ENCODE measurements at places on chromosomes 3 and 15.

- no peaks in the 10 kb centered on the region for H3K27me3 ChIP-seq
- no peak for DNase-seq
- H3K4me3 ChIP-seq = no peak overlapping the region
- H3K27ac ChIP-seq = no peak overlapping the region
Measured at GRCh38 chr3:119965692-119966091, 128.6 kb downstream of the GSK3B start.

DNA sequence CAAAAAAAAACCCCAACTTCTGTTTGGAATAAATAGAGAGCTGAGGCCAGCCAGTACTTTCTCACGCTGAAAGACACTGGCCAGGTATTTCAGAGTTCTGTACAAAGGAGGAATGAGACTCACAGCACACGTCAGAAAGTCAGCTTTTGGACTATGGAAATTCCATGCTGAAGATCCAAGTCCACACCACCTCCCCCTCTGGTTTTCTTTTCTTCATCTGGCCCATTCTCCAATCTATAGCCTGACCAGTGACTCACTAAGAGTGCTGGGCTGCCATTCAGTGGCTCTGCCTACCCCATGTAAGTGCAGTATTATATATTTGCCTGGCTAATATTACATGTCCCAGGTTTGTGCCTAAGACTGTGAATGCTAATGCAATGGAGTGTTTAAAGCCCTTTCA is 13.9 kb downstream of the BOC start:
- H3K36me3 ChIP-seq = no peaks in the 10 kb centered on the region
- no peaks in the 10 kb centered on the region for H3K4me1 ChIP-seq
- DNase-seq = no peak
- no peaks in the 10 kb centered on the region for H3K27me3 ChIP-seq
- H3K4me3 ChIP-seq = no peak overlapping the region
- no peak overlapping the region for H3K27ac ChIP-seq

DNA sequence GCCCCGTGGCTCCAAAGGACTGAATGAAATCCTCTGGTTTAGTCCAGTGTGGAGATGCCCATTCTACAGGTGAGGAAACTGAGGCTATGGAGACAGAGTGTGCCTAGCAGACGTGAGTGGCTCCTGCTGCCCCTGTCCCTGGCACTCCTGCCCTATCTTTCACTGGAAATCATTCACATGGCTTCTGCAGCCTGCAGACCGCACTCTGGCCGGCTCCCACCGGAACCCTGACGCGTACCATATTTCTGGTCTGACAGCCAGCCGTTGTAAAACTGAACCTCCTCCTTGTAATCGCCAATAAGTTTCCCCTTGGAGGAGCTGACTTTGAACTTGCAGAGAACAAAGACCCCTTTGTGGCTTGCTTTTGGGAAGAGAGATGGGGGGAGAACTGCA is 136.5 kb downstream of the CHSY1 start:
- H3K27ac ChIP-seq = no peak overlapping the region
- DNase-seq = no peak
- H3K4me1 ChIP-seq = no peaks in the 10 kb centered on the region
- no peaks in the 10 kb centered on the region for H3K27me3 ChIP-seq
- H3K36me3 ChIP-seq = no peaks in the 10 kb centered on the region
- H3K4me3 ChIP-seq = no peak overlapping the region

GRCh38 chr15:49282366-49282765 is 112.3 kb downstream of the GALK2 start:
- H3K4me3 ChIP-seq = no peak overlapping the region
- H3K27me3 ChIP-seq = no peaks in the 10 kb centered on the region
- H3K36me3 ChIP-seq = no peaks in the 10 kb centered on the region
- H3K27ac ChIP-seq = no peak overlapping the region
- H3K4me1 ChIP-seq = no peaks in the 10 kb centered on the region

DNA sequence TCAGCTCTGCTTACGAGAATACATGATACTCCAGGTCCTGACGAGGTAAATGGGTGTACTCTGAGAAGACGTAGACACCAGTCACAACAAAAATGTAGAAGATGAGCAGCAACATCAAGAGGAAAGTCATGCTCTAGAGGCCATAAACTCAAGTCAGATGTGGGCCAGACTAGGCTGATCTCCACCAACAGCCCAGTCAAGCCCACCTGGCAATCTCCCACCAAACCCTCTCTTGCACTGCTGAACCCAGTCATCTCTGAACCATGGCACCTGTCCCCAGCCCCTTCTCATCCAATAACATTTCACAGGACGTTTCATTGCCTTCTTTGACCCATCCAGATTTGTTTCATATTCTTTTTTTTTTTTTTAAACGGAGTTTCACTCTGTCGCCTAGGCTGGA is 10.8 kb upstream of the PDIA3 start:
- no peaks in the 10 kb centered on the region for H3K36me3 ChIP-seq
- no peak overlapping the region for H3K27ac ChIP-seq
- no peaks in the 10 kb centered on the region for H3K27me3 ChIP-seq
- no peak overlapping the region for H3K4me3 ChIP-seq

- no peaks in the 10 kb centered on the region for H3K36me3 ChIP-seq
- H3K27me3 ChIP-seq = no peaks in the 10 kb centered on the region
- H3K27ac ChIP-seq = no peak overlapping the region
- H3K4me1 ChIP-seq = no peaks in the 10 kb centered on the region
- no peak overlapping the region for H3K4me3 ChIP-seq
Measured at GRCh38 chr3:52086976-52087663, 30.7 kb upstream of the DUSP7 start.

DNA sequence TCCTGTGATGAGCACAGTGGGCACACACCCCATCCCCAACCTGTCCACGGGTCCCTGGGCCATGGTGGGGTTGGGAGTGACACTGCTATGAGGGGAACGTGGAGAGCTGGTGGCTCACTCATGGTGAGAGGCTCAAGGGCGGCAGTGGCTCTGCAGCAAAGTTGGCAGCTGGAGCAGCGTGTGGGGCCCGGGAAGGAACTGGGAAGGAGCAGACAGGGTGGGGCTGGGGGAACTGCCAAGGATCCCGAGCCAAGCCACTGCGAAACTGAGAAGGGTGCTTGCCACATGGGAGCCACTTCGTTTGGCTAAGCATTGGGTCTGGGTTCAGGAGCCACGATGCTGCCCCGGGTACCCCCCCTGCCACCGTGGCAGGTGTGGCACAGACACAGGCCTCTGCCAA is 80.1 kb downstream of the SNRK start:
- H3K4me3 ChIP-seq = no peak overlapping the region
- H3K27ac ChIP-seq = no peak overlapping the region
- H3K27me3 ChIP-seq = no peaks in the 10 kb centered on the region
- no peaks in the 10 kb centered on the region for H3K36me3 ChIP-seq
- DNase-seq = no peak
- no peaks in the 10 kb centered on the region for H3K4me1 ChIP-seq

DNA sequence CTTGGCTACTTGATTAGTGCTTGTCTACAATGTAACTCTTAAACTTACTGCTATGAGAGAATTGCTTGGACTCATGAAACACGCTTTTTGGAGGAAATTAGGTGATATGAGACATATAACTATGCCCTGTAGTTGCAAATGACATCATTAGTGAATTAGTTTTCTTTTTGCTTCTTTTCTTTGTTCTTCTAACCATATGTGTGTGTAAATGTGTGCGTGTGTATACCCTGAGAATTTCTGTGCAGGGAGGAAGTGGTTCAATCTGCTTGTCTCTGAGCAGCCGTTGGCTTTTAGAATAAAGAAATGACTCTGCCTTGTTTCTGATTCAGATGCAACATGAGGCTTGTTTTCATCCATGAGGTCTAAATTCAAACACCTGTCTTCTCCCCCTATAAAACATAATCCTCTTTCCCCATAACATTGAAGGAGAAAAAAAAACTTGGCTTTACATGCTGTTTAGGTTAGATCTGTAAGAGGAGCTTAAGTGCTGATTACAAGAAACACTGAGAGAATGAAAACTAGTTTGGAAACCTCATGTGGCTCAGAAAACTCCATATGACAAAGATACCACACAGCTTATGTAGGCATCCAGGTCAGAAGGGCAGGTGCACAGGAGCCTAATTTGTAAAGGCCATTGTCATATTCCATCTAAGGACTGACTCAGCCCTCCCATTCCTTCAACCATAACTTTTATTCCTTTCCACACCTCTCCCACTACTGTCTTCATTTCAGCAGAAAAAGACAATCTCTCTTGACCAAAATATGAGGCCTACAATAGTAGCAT is 30.5 kb upstream of the BLM start:
- H3K4me3 ChIP-seq = no peak overlapping the region
- no peak for DNase-seq
- no peaks in the 10 kb centered on the region for H3K27me3 ChIP-seq
- H3K4me1 ChIP-seq = no peaks in the 10 kb centered on the region
- H3K36me3 ChIP-seq = no peaks in the 10 kb centered on the region
- H3K27ac ChIP-seq = no peak overlapping the region

DNA sequence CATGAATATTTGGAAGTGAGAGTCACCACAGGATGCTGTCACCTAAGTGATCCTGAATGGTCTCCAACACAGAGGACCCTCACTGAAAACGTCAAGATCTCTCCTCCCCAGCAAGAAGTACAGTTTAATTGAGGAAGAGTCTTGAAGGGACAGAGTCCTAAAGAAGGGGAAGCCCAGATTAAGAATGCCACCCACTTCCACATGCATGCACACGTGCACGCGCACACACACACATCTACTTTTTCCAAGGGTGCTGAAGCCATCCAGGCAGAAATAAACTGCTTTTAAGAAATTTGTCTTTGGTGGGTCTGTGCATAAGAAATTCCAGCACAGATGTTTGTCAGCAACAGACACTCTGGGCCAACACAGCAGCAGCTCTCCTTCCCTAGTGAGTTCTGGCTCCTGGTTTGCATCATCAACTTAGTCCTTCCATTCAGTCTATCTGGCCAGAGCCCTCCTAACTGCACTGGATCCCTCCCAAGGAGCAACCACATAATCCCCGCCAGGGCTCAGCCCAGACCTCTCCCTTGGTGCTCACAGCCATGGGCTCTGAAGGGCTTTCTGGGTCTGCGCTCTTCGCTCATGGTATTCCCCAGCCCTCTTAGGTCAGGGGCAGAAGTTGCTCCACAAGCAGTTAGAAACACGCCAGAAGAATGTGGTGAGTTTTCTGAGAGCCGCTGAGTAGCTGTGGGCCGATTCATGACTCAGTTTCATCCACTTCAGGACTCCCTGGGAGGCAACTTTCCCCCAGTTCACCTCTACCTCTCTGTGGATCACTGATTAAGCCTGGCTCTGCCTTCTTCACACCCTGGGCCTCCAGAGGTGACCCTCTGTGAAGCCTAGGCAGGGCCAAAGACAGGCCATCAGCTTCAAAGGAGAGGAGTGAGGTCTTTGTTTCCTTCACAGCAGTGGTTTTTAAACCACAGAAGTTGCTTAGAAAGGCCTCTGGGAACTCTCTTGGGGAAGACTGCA is 132.6 kb upstream of the LIPC start:
- no peaks in the 10 kb centered on the region for H3K27me3 ChIP-seq
- H3K36me3 ChIP-seq = no peaks in the 10 kb centered on the region
- DNase-seq = no peak
- no peaks in the 10 kb centered on the region for H3K4me1 ChIP-seq
- no peak overlapping the region for H3K27ac ChIP-seq

DNA sequence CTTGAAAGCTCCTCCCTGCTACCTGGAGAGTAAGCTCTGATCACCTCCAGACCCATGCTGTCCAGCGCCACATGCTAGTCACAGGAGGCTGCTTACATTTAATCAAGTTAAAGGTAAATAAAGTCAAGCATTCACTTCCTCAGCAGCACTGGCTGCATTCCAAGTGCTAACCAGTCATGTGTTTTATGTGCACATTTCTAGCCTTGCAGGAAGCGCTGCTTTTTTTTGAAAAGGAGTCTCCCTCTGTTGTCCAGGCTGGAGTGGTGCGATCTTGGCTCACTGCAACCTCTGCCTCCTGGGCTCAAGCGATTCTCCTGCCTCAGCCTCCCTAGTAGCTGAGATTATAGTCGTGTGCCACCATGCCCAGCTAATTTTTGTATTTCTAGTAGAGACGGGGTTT is 279.2 kb downstream of the GABRG3 start:
- H3K4me3 ChIP-seq = no peak overlapping the region
- no peak overlapping the region for H3K27ac ChIP-seq
- no peak for DNase-seq
- H3K4me1 ChIP-seq = no peaks in the 10 kb centered on the region

GRCh38 chr15:42009474-42009873 is 11.4 kb downstream of the PLA2G4E start:
- H3K4me1 ChIP-seq = no peaks in the 10 kb centered on the region
- H3K27me3 ChIP-seq = no peaks in the 10 kb centered on the region
- no peak overlapping the region for H3K4me3 ChIP-seq
- H3K36me3 ChIP-seq = no peaks in the 10 kb centered on the region
- DNase-seq = no peak

GRCh38 chr15:83288381-83288801 is 3.9 kb upstream of the BNC1 start:
- no peaks in the 10 kb centered on the region for H3K36me3 ChIP-seq
- no peak overlapping the region for H3K27ac ChIP-seq
- H3K4me3 ChIP-seq = no peak overlapping the region
- H3K4me1 ChIP-seq = no peaks in the 10 kb centered on the region

GRCh38 chr15:52925130-52925529 is 135.0 kb upstream of the ONECUT1 start:
- H3K27ac ChIP-seq = no peak overlapping the region
- no peak for DNase-seq
- no peaks in the 10 kb centered on the region for H3K27me3 ChIP-seq
- H3K36me3 ChIP-seq = no peaks in the 10 kb centered on the region
- H3K4me3 ChIP-seq = no peak overlapping the region
- H3K4me1 ChIP-seq = no peaks in the 10 kb centered on the region

- H3K4me3 ChIP-seq = no peak overlapping the region
- H3K27me3 ChIP-seq = no peaks in the 10 kb centered on the region
Measured at GRCh38 chr3:97885931-97886824, 64.4 kb downstream of the CRYBG3 start.

DNA sequence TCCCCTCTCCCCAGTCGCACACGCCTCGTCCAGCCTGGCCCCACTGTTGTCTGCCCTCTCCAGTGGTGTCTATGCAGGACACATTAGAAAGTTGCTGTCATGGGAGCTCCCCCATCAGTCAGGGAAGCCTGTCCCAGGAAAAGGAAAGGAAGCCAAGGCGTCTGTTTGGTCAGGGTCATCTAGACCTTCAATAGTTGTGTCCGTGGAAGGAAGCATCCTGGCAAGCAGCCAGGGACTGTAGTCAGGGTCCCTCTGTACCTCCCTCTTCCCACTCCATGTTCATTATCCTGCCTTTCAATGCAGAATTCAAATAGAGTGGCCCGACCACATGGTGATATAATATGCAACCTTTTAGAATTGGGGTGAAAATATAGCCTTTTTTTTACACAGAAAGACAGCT is 60.7 kb upstream of the RAB6B start:
- H3K27ac ChIP-seq = no peak overlapping the region
- no peaks in the 10 kb centered on the region for H3K36me3 ChIP-seq
- DNase-seq = no peak
- H3K27me3 ChIP-seq = no peaks in the 10 kb centered on the region
- H3K4me3 ChIP-seq = no peak overlapping the region

All from prostate gland (tissue), 2 donors.